ENCODE measurements at places on chromosomes 16 and 17.

DNA sequence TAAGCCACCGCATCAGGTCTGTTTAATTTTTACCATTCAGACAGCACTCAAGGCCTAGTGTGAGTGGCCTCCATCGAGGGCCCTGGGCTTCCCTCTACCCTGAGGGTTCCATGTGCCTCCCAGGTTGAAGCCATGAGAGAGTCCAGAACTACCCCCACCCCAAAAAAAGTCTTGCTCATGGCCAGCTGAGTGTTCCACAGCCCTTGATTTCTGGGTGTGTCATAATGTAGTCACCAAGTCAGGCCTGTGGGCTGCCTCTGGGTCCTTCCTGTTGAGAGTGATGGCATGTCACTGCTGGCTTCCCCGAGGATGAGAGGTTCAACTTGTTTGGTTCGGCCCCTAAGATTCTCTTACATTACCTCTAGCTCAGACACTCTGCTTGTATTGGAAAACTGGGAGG is 100.6 kb downstream of the PITPNC1 start:
- no peak for DNase-seq

DNA sequence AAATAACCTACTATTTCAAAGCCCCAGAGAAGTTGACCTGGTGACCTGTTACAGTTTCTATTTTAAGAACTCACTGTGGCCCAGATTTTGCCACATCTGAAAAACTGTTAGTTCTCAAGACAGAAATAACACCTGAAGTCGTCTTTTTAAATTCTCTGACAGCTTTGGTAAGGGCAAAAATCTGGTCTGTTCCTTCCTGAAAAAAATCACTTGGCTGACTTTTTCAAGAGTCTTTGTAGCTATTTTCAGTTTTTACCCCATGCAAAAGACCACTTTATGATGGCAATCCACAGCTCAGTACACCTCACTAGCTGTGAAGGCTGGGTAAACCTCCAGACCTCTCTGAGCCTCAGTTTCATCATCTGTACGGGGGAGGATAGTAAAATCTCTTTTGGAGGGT is 60.7 kb upstream of the SREBF1 start:
- DNase-seq = no peak

- peak; percentile 12 for DNase-seq
Observed at GRCh38 chr17:83193336-83194185, 114.2 kb downstream of the METRNL start.

GRCh38 chr16:70380919-70381603 is 34.4 kb downstream of the DDX19A start:
- peak; percentile 99 for DNase-seq

- DNase-seq = no peak
Observed at GRCh38 chr17:41532947-41533570, 5.0 kb upstream of the KRT19 start.

DNA sequence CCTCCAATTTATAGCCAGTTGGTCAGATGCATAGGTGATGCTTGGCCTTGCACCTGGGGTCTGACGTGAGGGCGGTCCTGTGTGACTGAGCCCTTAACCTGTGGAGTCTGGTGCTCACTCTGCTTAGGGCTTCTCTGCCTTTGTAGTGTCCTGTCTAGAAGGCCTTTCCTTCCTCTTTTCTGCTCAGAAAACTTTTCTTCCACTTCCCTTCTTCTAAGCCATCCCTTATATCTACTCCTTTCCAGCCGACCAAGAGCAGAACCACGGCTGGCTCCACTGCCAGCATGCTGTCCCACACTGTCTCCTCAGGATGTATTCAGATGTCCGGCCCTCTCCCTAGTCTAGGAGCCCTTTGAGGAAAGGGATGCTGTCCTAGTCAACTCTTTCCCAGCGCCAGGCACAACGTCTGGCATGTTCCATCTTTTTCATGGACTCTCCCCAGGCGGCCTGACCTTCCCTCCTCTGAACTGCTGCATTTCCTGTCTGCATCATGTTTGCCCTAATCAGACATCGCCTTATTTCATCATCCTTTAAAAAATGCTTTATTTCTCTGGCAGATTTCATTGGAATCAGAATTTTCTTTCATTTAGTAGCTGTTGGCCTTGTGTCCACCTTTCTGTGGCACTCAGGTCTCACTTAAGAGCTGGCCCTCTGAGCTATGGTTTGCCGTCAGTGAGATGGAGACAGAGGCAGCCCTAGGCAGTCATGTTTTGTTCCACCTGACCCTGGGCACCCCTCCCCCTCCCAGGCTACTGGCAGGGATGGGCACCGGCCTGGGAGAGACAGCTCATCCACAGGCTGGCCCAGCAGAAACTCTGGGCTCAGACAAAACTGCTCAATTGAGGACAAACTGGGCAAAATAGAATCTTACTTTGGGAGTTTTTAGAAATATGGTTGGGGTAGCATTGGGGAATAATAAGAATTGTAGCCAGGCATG is 15.5 kb upstream of the BRCA1 start:
- no peak for DNase-seq

DNA sequence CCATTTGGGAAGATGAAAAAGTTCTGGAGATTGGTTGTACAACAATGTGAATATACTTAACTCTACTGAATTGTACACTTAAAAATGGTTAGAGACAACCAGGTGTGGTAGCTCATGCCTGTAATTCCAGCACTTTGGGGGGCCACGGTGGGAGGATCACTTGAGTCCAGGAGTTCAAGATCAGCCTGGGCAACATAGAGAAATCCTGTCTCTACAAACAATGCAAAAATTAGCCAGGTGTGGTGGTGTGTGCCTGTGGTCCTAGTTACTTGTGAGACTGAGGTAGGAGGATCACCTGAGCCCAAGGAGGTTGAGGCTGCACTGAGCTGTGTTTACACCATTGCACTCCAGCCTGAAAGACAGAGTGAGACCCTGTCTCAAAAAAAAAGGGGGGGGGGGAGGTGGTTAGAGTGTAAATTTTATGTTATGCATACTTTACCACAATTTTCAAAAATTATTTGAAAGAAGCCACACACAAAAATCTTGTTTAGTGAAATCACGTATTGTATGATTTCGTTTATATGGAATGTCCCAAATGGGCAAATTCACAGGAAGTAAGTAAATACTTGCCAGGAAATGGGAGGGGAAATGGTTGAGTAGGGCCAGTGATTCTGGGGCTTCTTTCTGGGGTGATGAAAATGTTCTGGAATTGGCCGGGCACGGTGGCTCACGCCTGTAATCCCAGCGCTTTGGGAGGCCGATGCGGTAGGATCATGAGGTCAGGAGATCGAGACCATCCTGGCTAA is 37.1 kb upstream of the AMZ2 start:
- no peak for DNase-seq

- DNase-seq = peak; percentile 71
Observed at GRCh38 chr16:80526418-80527061, 14.3 kb upstream of the DYNLRB2 start.

DNA sequence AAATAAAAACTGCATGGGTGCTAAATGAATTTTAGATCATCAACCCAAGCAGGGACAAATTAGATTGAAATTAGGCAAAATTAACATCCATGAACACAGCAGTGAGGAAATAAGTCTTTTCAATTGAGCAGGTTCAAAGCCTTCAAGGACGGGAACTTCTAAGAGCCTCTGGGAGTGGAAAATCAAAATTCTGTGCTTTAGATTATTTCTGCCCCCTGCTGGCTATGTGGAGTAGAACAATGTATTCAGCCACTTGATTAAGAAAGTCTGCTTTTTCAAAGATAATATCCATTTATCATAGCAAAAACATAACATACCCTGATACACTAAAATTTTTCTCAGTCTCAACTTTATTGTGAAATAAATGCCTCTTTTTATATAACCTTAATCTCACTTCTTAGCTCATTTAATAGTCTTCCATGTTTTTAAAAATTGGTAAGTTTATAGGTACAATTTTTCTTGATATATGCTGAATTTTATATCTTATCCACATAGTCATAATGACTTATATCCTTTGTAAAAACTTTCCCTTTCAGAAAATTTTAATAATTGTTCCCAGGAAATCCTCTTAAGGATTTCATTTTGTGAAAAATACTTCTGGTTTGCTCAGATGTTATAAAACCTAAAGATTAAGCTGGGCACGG is 28.1 kb upstream of the NOL11 start:
- peak; percentile 88 for DNase-seq

GRCh38 chr16:53176434-53176833 is 121.6 kb downstream of the CHD9 start:
- no peak for DNase-seq

GRCh38 chr16:81987121-81987520 is 24.1 kb downstream of the SDR42E1 start:
- no peak for DNase-seq

DNA sequence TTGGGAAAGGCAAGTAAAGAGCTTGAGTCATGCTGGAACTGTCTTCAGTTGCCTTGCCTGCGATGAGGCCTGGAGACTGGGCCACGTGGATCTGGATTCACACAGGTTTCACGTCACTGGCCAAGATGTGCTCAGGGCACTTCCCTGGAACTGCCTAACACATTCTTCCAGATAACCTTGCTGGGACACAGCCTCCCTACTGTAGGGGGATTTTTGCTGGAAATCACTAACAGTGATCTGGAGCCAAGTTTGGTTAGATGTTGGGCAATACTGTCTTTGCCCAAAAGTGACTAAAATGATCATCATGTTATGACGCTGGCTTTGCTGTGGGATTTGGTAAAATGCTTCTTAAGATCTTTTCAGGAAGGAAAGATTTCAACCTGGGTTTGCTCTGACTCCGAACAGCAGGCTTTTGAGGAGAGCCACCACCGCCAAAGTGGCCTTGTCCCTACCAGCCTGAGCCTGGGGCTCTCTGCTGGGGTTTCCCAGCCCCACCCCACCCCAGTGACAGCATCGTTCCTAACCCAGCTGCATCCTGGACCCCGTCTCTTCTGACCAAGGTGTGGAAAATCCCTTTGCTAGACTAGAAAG is 14.7 kb downstream of the C1QTNF1 start:
- DNase-seq = no peak

GRCh38 chr16:86772671-86773353 is 194.5 kb downstream of the FOXL1 start:
- no peak for DNase-seq

GRCh38 chr17:2449486-2449885 is 48.6 kb upstream of the MNT start:
- DNase-seq = peak; percentile 35

DNA sequence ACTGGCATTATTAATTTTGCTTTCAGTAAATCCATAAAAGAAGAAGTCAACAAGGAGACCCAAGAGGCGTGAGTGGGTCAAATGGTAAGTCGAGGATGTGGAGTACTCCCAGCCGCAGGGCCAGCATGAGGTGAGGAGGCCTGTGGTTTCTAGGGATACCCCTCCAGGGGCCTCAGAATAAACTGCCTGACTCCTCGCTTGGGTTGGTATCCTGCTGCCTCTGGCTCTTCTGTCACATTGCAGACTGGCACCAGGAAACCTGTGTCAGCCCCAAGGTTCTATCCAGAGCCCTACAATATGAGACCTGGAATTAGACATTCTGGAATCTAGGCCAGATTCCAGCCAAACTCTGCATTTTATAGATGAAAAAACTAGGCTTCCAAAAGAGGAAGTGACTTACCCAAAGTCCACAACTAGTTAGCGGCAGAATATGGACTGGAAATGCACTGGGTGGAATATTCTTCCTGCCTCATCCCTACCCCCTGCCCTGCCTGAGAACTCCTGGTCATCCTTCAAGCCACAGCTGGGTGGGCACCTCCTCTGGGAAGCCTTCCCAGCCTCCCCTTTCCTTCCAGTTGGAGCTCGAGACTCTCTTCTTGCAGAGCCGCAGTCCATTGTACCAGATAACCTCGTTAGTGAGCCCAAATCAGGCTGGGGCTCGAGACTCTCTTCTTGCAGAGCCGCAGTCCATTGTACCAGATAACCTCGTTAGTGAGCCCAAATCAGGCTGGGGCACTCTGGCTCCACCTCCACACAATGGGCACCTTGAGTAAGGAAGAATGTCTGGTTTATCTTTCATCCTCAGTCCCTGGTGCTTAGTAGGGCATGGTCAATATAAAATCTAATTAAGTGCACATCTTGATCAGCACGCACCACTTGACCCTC is 22.6 kb downstream of the C17orf67 start:
- no peak for DNase-seq

GRCh38 chr17:3655766-3656165 is 12.6 kb downstream of the TAX1BP3 start:
- DNase-seq = no peak

- DNase-seq = no peak
Observed at GRCh38 chr17:44209786-44210341, 9.6 kb downstream of the UBTF start.

DNA sequence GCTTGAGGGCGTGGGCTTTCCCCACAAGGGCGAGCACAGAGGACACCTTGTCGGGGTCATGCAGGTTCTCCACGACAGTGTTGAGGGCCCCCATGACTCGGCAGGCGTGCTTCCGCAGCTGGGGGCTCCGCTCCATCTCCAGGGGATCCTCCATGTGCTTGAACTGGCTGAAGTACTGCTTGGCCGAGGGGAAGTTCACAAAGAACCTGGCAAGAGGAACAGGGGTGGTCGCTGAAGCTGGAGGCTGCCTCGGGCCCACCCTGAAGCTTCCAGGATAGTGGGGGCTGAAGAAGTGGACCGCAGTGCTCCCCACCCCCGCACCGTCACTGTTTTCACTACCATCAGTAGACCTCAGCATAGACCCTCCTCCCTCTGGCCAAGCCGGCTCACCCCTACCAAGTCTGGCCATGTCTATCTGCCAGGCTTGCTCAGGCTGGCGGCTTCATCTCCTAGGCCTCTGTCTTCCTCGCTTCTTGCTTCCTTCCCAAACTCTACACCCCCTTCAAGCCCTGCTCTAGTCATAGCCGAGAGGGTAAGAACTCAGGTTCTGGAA is 5.9 kb downstream of the CYGB start:
- DNase-seq = no peak

DNA sequence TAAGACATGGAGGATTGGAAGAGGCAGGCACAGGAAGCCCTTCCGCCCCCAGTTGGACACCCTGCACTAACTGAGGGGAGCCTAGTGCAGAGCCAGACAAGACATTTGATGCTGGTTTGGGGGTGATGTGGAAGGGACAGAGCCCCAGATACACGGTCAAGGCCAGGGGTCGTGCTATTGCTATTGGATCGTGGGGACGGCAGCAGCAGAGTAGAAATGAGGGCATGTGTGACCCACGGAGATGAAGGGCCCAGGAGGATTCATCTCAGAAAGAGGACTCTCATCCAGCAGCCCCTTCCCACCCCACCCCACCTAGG is 2.0 kb upstream of the VAMP2 start:
- DNase-seq = no peak

GRCh38 chr16:89658221-89658879 is 714 bp downstream of the SPATA33 start:
- no peak for DNase-seq

- no peak for DNase-seq
Observed at GRCh38 chr16:28496844-28497243, 2.4 kb downstream of the APOBR start.

DNA sequence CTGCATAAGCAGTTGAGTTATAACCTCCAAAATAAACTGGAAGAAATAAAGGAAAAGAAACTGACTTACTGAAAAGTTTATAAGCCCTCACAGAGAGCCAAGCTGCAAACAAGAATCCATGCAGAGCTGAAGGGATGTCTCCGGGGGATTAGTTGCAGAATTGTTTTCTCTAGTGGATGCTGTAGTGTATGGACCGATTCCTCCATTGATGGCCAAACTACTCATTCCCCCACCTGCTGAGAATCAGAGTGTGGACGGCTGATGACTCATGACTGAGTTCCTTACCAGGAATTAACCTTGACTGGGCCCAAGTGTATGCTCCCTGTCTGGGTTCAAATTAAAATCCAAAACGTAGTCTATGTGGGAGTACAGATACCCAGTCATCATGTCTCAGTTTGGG is 93.9 kb upstream of the CDH8 start:
- peak; percentile 74 for DNase-seq

- DNase-seq = no peak
Observed at GRCh38 chr16:64531401-64531800, 590.5 kb downstream of the CDH11 start.

GRCh38 chr16:59698346-59699020 is 964.4 kb upstream of the GOT2 start:
- DNase-seq = peak; percentile 47

- DNase-seq = no peak
Observed at GRCh38 chr16:23114131-23114904, 34.9 kb downstream of the USP31 start.
